COR-L47 (cell line): ENCODE measurements at places on chromosomes 12 and 14.

- no peak for DNase-seq
Observed at GRCh38 chr14:90019824-90020523, 41.8 kb upstream of the KCNK13 start.

DNA sequence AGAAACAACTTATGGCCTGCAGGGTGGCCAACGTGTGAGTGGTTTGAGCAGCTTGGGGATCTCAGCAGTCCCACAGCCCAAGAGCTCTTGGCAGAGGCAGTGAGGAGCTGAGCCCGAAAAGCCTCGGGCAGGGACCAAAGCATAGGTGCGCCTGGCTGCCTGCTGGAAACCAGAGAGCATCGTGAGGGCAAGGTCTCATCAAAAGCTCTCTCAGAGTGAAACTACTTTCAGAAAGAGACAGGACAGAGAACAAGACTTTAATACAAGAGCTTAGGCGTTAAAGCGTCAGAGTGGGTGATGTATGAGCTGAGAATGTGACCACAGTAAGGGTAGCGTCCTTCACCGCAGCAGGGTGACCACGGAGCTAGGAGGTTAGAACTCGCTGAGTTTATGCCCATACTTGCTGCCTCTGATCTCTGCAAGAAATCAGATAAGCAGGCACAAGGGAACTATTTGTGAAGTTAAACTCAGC is 30.8 kb downstream of the LGMN start:
- no peak for DNase-seq

- DNase-seq, result no peak
Observed at GRCh38 chr12:89328151-89329030, 23.9 kb downstream of the DUSP6 start.

GRCh38 chr14:103480595-103480994 is 42.0 kb downstream of the CKB start:
- DNase-seq, result no peak

DNA sequence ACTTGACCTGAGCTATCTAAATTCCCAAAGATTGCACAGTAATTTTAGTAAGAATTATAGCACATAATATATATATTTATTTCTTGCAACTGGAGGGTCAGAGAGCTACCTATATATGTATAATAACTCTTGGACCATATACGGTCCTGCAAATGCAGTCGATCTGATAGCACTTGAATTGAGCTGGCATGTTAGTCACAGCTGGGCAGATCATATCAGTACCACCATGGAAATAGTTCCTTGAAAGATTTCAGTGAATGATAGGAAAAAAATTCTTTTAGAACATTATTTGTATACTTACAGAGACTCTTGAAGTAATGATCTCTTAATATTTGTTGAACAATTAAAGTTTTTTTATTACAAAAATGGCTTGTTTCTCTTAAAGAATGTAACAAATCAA is 94.5 kb upstream of the MON2 start:
- DNase-seq, result no peak

DNA sequence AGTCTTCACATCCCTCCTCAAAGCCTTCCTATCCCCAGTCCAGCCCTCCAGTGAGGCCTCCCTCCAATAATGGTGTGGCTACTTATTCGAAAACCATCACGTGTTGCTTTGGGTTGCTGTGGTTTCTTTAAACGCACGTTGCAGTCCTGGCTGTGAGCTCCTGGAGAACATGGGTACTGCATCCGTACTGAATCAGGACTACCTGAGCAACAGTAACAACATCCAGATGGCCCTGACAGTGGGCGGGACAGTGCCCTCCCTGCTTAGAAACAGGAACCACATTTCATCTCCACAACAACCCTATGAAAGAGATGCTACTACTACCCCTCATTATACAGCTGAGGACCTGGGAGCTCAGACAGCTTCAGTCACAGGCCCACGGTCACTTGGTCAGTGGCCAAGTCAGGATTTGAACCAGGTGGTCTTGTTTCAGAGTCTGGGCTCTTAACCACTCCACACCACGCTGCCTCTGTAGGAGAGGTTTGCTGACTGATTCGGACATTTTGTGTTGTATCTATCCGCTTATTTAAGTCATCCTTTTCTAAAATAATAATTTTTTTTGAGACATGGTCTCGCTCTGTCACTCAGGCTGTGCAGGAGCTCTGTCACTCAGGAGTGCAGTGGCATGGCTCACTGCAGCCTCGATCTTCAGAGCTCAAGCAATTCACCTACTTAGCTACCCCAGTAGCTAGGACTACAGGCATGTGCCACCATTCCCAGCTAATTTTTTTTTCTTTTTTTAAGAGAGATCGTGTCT is 104.8 kb downstream of the DPF3 start:
- no peak for DNase-seq

- DNase-seq, result no peak
Observed at GRCh38 chr14:60651796-60652673, 2.8 kb upstream of the SIX1 start.

- DNase-seq, result no peak
Observed at GRCh38 chr12:67671419-67671818, 22.9 kb downstream of the DYRK2 start.

DNA sequence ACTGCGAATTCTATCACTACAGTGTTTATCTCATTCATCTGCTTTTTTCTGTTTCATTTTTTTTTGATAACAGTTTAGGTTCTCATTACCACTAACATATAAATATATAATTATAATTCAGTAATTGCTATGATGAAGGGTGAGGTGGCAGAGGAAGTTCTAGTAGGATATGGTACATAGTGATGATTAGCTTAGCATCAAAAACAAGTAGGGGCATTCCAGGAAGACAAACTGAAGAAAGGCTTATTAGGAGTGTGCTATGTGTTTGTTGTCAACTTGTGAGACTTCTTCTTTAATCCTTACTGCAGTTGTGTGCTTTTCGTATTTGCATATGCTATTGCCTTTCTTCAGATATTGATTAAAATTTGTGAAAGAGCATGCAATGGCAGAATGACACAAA is 20.6 kb downstream of the FUT8 start:
- no peak for DNase-seq

GRCh38 chr14:93716002-93716745 is 72.1 kb downstream of the PRIMA1 start:
- DNase-seq, result no peak

- DNase-seq, result no peak
Observed at GRCh38 chr12:51898937-51899336, 8.4 kb upstream of the ACVRL1 start.
